GM23248 (cell line): ENCODE measurements at places on chromosomes 3 and 15.

- no peak for DNase-seq
These were observed 10.9 kb upstream of the BCL2A1 start for GRCh38 chr15:79981831-79982455.

DNA sequence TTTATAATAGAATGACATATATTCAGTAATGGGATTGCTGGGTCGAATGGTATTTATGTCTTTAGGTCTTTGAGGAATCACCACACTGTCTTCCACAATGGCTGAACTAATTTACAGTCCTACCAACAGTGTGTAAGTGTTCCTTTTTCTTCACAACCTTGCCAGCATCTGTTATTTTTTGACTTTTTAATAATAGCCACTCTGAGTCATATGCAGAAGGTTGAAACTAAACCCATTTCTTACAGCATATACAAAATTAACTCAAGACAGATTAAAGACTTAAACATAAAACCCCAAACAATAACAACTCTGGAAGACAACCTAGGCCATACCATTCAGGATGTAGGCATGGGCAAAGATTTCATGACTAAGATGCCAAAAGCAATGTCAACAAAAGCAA is 671.4 kb downstream of the AGBL1 start:
- no peak for DNase-seq

GRCh38 chr3:17605032-17605431 is 137.4 kb downstream of the TBC1D5 start:
- DNase-seq = peak; percentile 84

GRCh38 chr3:39103324-39103693 is 4.1 kb downstream of the GORASP1 start:
- peak; percentile 29 for DNase-seq

DNA sequence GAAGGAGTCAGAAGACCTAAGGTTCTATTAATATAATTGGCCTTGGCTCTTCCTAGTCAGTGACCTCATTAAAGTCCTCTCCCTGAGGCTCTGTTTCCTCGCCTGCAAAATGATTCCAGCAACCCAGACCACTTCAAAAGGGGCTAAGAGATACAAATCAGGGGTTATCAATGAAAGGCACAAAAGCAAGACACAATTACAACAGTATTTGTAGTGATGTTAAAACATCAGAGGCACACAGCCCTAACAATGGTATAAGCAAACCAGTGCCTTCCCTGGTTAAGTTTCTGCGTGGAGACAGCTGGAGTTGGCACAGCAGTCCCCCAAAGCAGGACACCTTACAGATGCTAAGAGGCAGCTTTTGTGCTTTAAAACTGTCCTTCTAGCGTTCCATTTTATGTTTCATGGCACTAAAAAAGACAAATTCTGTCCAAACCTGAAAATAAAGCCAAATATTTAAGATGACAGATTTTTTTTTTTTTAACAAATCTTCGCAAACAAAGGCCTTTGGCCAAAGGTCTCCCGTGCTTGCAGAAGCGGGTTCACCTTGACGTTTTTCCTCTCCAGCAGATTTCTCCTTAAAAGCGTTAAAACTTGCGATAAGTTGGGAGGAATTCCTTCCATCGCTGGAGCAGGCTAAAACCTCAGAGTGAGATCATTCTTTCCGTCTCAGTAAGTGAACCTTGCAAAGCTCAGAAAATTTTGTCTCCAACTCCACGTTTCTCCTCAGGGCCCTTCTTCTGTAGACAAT is 999 bp downstream of the ZNF280D start:
- peak; percentile 82 for DNase-seq

DNA sequence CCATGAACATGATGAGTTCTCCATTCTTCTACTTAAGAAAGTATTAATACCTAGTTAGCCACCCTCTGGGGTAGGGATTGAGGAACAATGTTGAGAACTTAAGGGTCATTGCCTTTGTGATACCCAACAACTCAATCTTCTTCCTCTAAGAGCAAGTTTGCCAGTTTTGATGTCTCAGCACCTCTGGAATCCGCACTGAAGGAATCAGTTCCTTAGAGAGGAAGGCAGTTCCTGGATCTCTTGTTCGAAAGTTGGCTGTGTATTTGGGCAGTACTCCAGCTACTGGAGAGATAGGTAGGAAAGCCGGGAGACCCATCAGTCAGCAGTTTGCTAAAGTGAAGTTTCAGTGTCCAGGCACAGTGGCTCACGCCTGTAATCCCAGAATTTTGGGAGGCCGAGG is 35.6 kb upstream of the MTHFS start:
- DNase-seq = no peak

- no peak for DNase-seq
These were observed 4.9 kb upstream of the PPP1R2 start for GRCh38 chr3:195548006-195548405.

DNA sequence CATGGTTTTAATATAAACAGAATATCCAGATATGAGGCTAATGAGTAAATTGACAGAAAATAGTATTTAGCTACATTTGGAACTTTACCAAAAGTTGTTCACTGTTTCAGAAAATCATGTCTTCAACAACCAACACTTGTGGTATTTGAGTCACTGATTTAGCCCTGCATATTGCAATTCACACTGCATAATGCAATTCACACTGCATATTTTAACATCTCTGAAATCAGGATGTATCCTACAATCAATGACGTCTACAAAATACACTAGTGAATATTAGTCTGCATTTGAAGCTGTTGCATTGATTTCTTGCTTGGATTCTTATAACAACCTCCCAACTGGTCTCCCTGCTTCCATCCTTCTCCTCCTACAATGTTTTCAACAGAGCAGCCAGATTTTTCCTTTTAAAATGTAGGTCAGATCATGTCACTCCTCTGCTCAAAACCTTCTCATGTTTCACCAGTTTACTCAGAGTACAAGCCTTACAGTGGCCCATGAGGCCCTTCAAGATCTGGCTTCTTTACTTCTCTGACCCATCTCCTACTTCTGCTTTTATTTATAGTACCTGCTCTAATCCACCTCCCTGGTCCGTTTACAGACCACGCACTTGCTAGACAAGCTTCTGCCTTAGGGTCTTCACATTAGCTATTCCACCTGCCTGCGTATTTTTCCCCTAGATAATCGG is 11.4 kb upstream of the RAB11A start:
- DNase-seq = no peak

DNA sequence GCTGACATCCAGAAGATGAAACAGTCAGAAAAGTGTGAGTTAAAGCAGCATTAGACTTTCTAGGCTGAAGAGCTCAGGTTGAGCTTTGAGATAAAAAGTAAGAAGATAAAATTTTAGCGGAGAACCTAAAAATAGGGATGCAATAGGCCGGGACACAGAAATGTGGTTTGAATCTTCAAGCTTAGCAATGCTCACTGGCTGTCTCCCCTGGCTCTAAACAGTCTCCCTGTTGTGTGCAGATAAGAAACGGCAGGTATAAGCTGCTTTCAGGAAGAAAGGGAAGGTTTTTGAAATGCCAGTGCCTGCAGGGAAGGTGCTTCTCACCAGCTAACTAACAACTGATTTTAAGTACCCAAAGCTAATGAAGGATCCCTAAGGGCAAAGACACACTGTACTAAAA is 718.7 kb upstream of the SGO1 start:
- no peak for DNase-seq
